ELF-1 (cell line): ENCODE measurements at places on chromosomes 2 and 18.

DNA sequence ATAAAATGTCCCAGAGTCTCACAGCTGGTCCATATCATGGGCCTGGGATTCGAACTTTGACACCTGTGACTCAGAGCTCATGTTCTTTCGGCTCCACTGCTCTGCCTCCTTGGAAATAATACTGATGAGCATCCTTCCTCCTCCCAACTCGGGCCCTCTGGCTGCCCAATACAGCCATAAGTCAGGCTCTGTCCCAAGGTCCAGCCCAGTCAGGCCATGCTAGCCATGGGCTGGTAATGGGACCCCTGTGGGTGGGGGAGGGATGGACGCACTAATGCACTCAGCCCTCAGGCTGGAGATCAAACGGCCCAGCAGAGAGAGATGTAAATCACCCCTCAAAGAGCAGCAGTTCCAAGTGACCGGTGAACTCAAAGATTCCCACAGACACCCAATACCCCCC is 61.1 kb downstream of the DDX1 start:
- peak; percentile 83 for DNase-seq

GRCh38 chr18:13161276-13161899 is 57.2 kb upstream of the LDLRAD4 start:
- no peak for DNase-seq

GRCh38 chr18:75199327-75199726 is 9.6 kb downstream of the PTGR3 start:
- DNase-seq, result no peak

- no peak for DNase-seq
These were observed 863.9 kb downstream of the SUCLG1 start for GRCh38 chr2:83595121-83595690.

DNA sequence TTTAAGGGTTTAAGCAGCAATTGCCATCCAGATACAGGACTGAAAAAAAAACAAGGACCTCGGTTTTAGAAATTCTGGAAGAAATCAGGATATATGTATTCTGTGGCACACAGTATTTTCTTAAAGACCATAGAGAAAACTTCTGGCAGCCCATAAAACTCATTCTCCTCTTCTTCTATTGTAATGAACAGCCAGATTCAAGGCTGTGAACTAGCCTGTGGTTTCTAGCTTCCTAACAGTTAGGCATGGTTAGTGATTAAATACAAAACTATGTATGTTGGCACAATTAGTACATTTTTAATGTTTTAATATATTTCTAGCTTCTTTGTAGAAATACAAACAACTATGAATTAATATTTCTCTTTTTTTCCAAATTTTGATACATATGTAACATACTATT is 555.7 kb downstream of the DSC3 start:
- DNase-seq, result no peak

DNA sequence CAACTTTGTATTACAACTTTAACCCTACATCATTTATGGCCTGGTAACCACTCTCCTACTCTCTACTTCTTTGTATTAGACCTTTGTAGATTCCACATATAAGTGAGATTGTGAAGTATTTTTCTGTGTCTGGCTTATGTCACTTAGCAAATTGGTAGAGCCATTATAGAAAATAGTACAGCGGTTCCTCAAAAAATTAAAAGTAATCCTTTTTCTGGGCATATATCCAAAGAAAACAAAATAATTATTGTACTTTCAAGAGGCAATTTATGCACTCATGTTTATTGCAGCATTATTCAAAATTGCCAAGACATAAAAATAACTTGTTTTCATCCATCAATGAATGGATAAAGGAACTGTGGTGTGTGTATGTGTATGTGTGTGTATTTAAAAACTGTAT is 537.5 kb upstream of the FSIP2 start:
- no peak for DNase-seq

DNA sequence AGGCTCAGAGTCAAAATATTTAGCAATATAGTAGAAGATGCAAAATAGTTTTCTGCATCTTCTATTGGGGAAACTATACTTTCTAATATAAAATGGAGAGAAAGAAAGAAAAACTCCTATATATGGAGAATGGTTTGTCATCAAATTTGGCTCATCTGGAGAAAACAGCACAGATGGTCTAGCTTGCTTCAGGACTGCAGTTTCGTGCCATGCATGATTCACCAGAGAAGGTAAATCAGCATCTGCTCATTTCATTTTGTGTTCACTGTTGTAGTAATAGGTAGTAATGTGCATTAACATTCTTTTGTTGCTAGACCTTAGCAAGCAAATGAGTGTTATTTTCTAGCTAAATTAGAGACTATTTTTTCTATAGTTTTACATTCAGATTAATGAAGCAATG is 179.0 kb downstream of the ASXL3 start:
- DNase-seq, result no peak

DNA sequence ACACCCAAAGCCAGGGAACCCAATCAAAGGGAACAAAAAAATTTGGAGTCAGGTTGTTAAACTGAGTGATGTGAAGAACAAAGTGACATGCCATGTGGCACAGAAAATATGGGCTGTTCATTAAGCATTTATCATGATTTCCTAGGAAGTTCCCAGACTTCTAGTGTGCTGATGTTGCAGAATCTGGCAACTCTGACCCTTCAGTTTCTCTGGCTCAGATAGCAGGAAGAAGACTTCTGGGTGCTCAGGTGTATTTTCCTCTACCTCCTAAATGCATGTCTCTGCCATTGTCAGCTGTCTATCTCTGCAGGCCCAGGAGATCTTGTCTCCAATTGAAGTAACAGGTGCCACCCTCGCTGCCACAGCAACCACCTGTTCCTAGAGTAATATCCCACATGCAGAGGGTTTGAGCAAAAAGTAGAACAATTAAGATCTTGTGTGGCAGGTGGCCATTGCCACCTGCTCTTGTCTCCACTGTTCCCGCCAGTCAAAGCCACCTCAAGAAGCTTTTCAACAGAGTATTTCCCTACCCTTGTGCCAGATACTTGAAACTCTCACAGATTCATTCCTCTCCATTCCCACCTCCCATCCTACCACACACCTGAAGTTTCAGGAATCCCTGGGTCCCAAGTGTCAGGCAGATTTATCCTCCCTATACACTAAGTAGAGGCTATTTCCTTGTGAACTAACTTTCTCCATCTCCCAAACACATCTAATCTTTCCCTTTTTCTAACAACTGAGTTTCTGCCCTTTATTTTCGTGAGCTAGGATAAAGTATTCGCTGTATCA is 533.7 kb upstream of the CHAC2 start:
- no peak for DNase-seq

GRCh38 chr2:178251151-178251955 is 57.0 kb downstream of the OSBPL6 start:
- DNase-seq, result no peak

- no peak for DNase-seq
These were observed 143.4 kb downstream of the MGAT5 start for GRCh38 chr2:134397146-134397896.

- DNase-seq, result peak; percentile 98
These were observed 71.7 kb downstream of the HS1BP3 start for GRCh38 chr2:20578895-20579825.

GRCh38 chr2:160267022-160267421 is 67.0 kb upstream of the ITGB6 start:
- no peak for DNase-seq

DNA sequence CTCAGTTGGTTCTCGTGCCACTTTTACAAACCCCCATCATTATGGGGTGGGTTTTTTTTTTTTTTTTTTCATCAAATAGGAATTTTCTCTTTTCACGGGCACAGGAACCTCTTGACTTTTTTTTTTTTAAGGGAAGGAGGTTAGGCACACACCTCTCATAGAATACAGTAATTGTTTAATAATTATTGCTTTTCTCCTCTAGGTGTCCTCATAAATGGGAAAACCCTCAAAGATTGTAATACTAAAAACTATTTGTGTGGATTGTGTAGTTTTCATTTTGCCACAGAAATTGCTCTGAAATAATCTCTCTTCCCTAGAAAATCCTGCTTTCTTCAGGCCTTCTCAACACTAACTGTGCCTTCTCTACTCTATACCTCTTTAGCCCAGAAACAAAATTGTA is 147.3 kb downstream of the GREB1L start:
- DNase-seq, result no peak

GRCh38 chr2:873027-873426 is 77.6 kb upstream of the SNTG2 start:
- DNase-seq, result no peak

- DNase-seq, result no peak
These were observed 20.5 kb downstream of the GREB1 start for GRCh38 chr2:11554399-11554716.

GRCh38 chr18:13233787-13234783 is 15.5 kb downstream of the LDLRAD4 start:
- DNase-seq, result no peak

DNA sequence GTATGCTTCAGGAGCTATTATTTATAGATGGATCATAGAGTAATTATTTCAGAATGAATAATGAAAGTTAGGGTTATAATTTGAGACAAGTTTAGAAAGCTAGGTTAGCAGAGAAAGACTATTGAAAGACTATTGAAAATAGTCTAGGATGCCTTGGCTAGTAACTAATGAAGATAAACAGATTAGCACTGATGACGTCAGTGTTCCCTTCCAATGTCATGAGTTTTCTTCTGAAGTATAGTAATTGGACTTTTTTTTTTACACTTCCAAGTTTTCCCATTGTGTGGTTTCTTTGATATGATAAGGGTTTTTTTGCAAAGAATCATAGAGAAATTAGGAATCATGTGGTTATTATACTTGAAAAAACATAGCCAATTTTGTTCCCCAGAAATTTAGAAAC is 1041.5 kb upstream of the CRIM1 start:
- no peak for DNase-seq

DNA sequence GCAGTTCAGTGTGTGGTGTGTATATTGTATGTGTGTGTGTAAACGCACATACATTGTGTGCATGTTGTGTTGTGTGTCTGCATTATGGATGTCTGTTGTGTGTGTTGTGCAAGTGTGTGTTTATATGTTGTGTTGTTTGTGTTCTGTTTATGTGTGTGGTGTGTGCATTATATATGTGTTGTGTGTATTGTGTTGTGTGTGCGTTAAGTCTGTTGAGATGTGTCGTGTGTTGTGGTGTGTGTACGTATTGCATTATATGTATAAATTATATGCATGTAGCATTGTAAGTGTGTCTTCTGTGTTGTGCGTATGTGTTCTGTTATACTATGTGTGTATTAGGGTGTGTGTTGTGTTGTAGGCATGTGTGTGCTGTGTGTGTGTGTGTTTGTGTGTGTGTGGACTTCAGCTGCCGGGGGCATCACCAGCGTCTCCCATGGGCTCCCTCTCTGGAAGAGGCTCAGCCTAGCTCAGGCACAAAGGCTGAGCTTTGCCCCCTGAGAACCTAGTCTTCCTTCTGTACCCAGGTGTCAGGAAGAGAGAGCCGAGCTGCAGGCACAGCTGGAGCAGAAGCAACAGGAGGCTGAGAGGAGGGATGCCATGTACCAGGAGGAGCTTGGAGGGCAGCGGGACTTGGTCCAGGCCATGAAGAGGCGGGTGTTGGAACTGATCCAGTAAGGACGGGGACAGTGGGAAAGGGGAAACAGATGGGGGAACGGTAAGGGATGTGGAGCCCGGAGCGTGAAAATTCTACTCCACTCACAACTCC is 13.7 kb downstream of the RUFY4 start:
- no peak for DNase-seq

DNA sequence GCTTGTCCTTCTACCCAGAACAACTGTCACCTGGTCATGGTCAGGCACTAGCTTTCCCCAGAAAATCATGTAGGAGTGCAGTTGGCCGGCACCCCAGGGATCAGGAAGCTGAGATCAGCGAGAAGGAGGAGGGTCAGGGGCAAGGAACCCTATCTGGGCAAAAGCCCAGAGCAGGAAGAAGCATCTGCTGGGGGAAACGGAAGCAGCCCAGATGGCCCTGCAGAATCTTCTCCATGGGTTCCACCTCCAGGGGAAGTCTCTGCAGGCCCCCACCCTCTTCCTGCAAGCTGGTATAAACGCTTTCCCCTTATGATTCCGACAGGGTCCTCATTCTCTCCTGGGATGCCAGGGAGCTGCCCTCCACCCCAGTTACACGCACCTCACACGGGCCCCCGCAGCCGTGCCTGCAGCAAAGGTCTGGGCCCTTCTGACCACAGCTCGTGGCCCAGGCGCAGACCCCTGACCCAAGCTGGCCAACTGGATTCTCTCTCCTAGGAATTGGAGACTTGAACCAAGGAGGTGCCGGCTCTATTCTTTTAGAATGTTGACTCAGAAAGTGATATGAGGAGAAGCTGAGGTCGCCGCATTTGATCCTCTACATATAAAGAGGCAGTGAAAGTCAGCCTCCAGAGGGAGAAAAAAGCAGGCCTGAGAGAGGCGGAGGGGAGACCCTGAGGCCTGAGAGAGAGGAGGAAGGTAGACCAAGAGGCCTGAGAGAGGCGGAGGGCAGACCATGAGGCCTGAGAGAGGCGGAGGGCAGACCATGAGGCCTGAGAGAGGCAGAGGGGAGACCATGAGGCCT is 71.0 kb downstream of the STPG4 start:
- no peak for DNase-seq

DNA sequence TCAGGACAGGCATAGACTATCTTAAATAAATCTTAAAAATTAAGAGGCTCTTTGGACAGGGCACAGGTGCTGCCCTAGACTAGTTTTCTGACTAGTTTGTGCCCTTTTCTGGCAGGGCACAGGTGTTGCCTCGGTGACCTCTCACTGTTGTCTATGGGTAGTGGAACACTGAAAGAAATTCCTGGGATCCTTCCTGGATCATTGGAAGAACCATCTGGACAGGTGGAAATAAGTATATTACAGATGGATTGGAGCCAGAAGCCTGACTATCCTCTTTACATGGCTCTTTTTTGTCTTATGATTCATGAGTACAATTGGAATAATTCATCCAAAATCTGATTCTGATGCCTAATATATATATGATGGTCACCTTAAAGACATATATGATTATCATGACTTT is 286.6 kb downstream of the RIT2 start:
- no peak for DNase-seq

- DNase-seq, result no peak
These were observed 485.6 kb downstream of the SOX11 start for GRCh38 chr2:6177811-6178210.

- DNase-seq, result peak; percentile 88
These were observed 8.5 kb upstream of the CYBRD1 start for GRCh38 chr2:171513719-171514160.

DNA sequence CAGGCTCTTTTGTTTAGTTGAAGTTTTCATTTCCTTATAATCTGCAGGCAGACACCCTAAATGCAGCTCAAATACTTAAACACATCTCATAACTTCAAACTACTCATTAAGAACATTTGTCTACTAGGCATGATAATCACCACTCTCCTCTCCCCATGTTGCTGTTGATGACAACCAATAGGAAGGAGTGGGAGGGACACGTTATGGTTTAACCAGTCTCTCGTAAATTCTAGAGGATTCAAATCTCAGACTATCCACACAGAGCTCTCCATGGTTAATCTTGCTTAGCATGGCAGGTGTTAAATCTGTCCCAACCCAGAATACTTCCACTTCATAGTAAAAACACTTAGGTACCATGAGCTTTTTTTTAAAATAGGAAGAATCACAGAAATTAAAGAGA is 127.4 kb upstream of the AQP4 start:
- no peak for DNase-seq
